Breast epithelium (tissue), 4 donors: ENCODE measurements at places on chromosomes 6 and 20.

- no peak overlapping the region for H3K4me3 ChIP-seq
- H3K4me1 ChIP-seq: no peaks in the 10 kb centered on the region
- no peak for DNase-seq
- no peaks in the 10 kb centered on the region for H3K27me3 ChIP-seq
- H3K27ac ChIP-seq: no peak overlapping the region
- H3K36me3 ChIP-seq: no peaks in the 10 kb centered on the region
These were observed 378.9 kb upstream of the CITED2 start for GRCh38 chr6:139753198-139753861.

GRCh38 chr6:75124983-75125382 is 80.9 kb downstream of the COL12A1 start:
- H3K4me3 ChIP-seq: no peak overlapping the region
- DNase-seq: no peak
- no peaks in the 10 kb centered on the region for H3K36me3 ChIP-seq
- no peaks in the 10 kb centered on the region for H3K4me1 ChIP-seq
- H3K27me3 ChIP-seq: no peaks in the 10 kb centered on the region
- H3K27ac ChIP-seq: no peak overlapping the region

- no peaks in the 10 kb centered on the region for H3K4me1 ChIP-seq
- DNase-seq: no peak
- no peaks in the 10 kb centered on the region for H3K36me3 ChIP-seq
- H3K27me3 ChIP-seq: no peaks in the 10 kb centered on the region
- H3K4me3 ChIP-seq: no peak overlapping the region
- no peak overlapping the region for H3K27ac ChIP-seq
These were observed 24.6 kb downstream of the KDM1B start for GRCh38 chr6:18179770-18180356.

GRCh38 chr6:111552241-111552744 is 53.4 kb downstream of the TRAF3IP2 start:
- H3K27me3 ChIP-seq: no peaks in the 10 kb centered on the region
- no peak for DNase-seq
- peak overlapping the region; percentile 45 for H3K4me3 ChIP-seq
- peak overlapping the region; percentile 89 for H3K27ac ChIP-seq
- H3K4me1 ChIP-seq: peaks cover 34% of the 10 kb centered on the region

DNA sequence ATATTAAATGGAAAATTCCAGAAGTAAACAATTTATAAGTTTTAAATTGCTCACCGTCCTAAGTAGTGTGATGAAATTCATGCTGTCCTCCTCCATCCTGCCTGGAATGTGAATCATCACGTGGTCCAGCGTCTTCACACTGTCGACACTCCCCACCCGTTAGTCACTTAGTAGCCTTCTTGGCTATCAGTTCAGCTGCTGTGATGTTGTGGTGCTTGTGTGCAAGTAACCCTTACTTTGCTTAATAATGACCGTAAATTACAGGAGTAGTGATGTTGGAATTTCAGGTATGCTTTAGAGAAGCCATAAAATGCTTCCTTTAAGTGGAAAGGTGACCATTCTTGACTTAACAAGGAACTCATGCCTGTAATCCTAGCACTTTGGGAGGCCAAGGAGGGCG is 25.2 kb downstream of the RIOK1 start:
- H3K27ac ChIP-seq: no peak overlapping the region
- H3K27me3 ChIP-seq: no peaks in the 10 kb centered on the region
- DNase-seq: no peak
- no peaks in the 10 kb centered on the region for H3K4me1 ChIP-seq
- no peak overlapping the region for H3K4me3 ChIP-seq

GRCh38 chr6:36621371-36621855 is 27.3 kb downstream of the SRSF3 start:
- no peak for DNase-seq
- no peaks in the 10 kb centered on the region for H3K27me3 ChIP-seq

GRCh38 chr20:33386673-33387072 is 14.6 kb downstream of the CDK5RAP1 start:
- no peak overlapping the region for H3K4me3 ChIP-seq
- H3K4me1 ChIP-seq: no peaks in the 10 kb centered on the region
- no peak for DNase-seq
- H3K27ac ChIP-seq: no peak overlapping the region
- H3K27me3 ChIP-seq: no peaks in the 10 kb centered on the region
- H3K36me3 ChIP-seq: no peaks in the 10 kb centered on the region
